ENCODE measurements at places on chromosomes 2 and 18.

DNA sequence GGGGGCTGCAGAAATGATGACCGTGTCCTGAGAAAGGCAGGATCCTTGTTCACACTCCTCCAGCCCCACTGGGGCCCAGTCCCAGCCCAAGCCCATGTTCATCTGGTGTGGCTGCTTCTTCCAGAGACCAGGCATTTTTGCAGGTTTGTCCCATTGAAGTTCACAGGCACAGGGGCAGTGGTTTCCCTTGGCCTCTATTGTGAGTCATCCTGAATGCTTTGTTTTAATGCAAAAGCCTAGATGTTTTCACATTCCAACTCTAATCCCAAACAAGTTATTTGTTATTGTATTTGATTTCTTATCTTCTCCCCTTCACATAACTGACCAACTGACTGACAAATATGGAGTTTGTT is 426.4 kb upstream of the ID2 start:
- DNase-seq = no peak

GRCh38 chr2:41061356-41061755 is 609.5 kb upstream of the SLC8A1 start:
- DNase-seq = no peak

GRCh38 chr18:354471-354870 is 86.6 kb upstream of the THOC1 start:
- DNase-seq = no peak

DNA sequence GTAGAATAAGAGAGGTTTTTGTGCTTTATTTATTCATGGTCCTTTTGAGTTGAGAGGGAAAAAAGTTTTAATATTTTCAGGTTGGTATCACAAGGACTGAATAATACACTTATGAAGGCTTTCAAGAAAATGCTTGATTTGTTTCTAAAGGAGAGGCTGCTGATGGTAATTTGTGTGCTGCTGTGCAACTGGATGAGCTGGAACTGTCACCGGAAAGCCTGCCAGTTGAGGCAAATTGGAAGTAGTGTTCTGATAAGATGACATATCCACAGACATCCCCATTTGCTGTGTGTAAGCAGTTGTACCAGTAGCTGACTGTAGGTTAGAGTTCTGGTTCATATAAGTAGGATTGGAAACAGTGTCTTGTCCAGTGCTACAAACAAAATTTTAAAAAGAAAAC is 21.6 kb upstream of the CACNB4 start:
- DNase-seq = no peak
